ENCODE measurements at places on chromosomes 7 and 10.

DNA sequence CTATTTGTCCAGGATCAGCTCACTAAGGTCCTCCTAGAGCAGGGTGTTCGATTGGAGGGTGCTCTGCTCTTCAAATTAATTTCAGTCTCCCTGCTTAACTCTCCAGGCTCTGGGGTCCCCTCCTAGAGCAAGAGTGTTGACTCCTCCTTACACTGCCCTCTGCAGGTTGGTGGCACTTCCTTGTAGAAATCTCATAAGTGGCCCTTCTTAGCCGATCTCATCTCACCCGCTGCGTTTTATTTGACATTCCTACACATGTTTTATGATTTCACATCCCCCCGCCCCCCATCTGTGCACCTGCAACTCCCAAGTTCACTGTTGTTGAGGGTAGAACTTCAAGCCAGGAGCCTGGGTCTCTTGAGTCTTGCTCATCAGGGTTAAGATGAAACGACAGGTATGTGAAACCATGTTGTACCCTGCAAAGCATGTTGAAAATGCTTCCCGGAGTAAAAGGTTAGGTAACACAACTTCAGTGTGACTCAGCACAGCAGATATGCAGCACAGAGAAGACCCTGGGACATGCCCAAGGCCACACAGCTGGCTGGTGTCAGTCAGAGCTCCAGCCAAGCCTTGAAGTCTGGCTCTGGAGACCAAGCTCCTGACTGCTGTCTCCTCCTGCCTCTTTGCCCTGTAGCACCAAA, 171.2 kb downstream of the PRKAG2 start:
- DNase-seq = peak; percentile 49

GRCh38 chr10:118970770-118971169, 58.7 kb upstream of the NANOS1 start:
- no peak for DNase-seq

DNA sequence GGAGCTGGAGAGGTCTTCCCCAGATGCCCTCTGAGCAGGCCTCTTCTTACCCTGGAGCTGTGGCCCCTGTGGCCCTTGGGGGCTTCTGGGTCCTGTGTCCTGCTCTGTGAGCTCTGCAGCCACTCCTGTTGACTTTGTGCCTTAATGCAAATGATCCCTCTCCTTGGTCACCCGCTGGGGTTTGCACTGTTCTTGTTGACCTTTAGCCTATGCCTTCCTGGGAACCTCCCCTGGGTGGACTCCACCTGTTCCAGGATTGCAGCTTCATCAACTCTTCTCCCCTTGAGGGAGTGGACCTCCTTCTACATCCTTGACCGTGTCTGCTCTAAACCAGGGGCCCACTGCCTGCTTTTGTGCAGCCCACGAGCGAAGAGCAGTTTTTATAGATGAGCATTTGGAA, 58.6 kb upstream of the CTBP2 start:
- DNase-seq = no peak

DNA sequence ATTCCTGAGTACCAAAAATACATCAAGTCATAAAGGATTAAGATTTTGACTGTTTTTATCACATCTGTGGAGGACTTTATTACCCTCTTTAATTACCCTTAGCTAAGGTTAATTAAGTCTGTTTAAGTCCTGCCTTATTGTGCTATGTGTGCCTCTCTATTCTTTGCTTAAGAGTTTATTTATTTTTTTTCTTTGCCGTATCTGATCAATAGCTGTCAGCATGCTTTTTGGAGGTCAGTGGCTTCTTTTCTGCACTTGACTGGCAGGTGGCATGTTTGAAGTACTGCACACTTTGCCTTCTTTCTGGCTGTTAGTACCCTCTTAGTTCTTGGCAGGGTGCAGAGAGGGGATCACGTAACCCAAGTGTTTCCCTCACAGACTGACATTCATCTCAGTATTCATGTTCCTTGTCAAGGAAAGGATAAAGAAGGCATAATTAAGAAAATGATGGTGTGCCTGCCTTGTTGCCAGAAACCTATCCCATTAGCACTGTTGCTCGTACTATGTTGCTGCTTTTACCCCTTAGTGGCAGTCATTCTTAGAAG, 225.8 kb downstream of the EXOC4 start:
- DNase-seq = no peak

DNA sequence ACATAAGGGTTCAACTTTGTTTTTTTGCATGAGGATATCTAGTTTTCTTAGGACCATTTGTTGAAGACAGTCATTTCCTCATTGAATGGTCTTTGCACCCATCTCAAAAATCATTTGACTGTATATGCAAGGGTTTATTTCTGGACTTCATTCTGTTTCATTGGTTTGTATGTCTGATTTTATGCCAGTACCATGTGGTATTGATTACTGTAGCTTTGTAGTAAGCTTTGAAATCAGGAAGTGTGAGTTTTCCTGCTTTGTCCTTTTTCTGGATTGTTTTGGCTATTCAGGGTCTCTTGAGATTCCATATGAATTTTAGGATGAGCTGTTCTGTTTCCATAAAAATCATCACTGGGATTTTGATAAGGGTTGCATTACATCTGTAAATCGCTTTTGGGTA, 63.9 kb downstream of the SND1 start:
- DNase-seq = no peak

DNA sequence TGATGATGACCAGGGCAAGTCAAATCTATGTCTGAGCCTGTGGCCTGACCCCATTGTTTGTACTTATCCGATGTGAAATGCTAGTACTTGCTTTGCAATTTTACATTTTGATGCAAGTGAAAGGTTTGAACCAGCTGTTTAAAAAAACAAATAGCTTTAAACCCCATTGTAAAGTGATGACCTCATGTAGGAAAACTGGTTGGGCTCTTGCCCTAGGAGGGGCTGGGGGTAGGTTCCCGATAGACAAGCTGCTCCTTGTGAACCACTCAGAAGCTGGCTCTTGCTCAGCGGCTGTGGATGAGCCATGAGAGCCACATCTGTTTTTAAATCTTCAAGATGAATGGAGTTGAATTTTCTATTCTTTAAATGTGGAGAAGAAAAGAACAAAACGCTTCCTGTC, 185.3 kb downstream of the WDR11 start:
- DNase-seq = no peak

DNA sequence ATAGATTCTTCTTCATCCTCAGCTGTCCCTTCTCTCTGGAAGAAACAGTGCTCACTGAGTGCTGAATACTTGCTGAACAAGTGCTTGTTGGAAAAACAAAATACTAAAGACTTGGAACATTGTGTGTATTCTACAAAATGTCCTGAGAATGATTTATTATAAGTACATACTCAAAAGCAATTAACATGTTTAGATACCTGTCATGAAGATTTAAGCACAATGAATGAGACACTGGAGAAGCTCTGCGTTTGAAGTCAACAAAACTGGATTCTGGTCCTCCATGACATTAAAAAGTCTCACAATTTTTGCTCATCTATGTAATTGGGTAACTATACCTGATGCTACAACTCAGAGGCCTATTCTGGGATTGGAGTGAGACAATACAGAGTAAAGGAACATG, 34.8 kb upstream of the LAMB1 start:
- DNase-seq = no peak

All from activated naive CD4-positive, alpha-beta T cell treated with anti-CD3 and anti-CD28 coated beads for 36 hours (primary cell).